ENCODE measurements at places on chromosomes 7 and 10.

DNA sequence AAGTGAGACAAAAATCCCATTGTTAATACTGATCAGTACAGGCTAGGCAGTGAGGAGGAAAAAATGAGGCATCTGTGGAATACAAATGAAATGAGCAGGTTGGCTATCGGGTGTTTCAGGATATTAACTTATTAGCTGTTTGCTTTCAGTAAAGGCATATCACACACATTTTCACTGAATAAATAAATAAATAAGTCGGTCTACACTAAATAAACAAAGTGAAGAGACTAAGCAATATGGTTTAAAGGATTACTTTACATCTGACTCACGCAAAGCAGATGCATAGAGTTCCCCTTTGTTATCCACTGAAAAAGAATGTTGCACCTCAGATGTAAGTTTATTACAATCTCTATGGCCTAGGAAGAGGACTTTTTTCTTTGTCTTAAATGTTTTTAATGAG, 6.3 kb upstream of the SEMA3A start:
- peak; percentile 32 for DNase-seq

GRCh38 chr10:11411926-11412545, 199.4 kb downstream of the USP6NL start:
- no peak for DNase-seq

DNA sequence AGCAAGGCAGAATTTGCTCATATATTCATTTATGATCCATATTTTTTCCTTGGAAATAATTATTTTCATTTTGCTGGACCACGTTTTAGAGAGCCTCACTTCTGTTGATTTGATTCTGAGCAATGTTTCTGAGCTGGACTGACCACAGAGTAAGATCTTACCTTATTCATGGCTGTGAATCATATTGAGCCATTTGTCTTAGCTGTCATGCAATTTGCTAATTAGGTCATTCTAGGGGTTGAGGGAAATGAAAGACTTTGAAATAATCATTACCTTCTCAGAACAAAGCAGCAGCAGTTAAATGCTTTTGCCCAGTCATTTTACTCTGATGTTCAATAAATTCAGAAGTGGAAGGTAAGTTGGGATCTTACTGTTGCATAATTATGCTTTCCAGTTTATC, 251.4 kb downstream of the SDK1 start:
- DNase-seq: no peak

GRCh38 chr7:88002617-88003016, 68.6 kb downstream of the ADAM22 start:
- no peak for DNase-seq

GRCh38 chr7:65379318-65379717, 5.7 kb downstream of the ZNF92 start:
- no peak for DNase-seq

DNA sequence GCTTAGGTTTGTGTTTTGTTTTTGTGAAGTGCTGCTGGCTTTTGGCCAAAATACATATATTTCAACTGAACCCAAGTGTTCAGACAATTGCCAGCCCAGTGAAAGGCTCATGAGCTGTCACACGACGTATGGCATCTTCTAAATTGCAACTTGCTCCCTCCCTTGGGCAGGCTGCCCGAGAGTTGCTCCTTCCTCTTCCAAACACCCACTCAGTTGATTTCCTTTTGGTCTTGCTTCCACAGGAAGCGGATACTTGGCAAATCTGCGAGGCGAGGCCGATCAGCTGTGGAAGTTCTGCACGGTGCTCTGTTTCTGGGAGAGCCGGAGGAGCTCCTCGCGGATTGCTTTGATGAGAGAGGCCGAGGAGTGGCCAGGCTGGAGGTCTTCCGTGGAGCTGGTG, 39.6 kb upstream of the ATP6V0A4 start:
- no peak for DNase-seq

DNA sequence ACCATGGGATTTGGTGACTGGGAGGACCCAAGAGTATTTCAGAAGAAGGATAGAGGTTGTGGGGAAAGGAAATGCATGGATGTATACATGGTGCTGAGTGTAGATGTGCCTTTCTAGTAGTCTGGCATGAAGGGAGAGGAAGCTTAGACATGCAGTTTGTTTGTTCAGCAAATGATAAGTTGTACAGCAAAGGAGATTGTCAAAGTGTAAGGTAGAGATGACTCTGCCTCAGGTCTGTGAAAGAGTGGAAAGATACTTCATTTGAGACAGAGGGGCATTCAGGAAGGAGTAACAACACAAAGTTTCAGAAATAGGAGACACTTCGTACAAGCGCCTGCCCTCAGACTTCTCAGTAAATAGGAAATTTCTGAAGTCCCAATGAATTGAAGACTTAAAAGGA, 152.3 kb downstream of the CELF2 start:
- no peak for DNase-seq

DNA sequence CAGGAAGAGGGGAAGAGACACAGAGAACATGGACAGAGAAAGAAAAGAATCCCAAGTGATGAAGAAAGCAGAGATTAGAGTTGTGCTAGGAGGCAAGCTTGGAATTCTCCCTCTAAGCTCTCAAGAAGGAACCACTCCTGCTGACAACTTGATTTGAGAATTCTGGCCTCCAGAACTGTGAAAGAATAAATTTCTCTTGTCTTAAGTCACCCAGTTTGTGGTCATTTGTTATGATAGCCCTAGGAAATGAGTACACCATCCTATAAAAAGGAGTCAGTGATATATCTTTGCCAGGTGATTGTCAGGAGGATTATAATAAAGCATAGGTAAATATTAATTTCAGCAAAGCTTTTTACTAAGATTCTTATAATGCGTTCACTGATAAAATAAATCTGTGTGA, 82.7 kb upstream of the TFEC start:
- no peak for DNase-seq

GRCh38 chr10:72611783-72612182, 14.1 kb downstream of the MICU1 start:
- no peak for DNase-seq

DNA sequence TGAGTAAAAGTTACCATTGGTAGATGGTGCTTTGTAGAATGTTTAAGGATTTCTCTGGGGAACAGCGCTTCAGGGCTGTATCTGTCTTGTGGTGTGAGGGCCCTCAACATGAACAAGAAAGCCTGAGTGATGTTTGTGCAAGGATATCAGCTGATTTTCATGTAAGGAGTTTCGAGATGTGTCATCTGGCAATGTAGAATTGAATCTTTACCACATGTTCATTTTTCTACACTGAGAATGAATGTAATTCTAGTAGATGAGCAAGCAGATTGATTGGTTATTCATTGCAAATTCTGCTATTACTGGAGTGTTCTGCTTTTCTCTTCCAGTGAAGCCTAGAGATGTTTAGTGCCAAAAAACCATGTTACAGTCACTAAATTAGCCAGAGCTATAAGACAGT, 87.7 kb downstream of the ST7 start:
- no peak for DNase-seq

- DNase-seq: no peak
Measured at GRCh38 chr10:53699684-53700083, 927.1 kb upstream of the MBL2 start.

- DNase-seq: no peak
Measured at GRCh38 chr10:130579913-130580312, 443.7 kb downstream of the GLRX3 start.

DNA sequence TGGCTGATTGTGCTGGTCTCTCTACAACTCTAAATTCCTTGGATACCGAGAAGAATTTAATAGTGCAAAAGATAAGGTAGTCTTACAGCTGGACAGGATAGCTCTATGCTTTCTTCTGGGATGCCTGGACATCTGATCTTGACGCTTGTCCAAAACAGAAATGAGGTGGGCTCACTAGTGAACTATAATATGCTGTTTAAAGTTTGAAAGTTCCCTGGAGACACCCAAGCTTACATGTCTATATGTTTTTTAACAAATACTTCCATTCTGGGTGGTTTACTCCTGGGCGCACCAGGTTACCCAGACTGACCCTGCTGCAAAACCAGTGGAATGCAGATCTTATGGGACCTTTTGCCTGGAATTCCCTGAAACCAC, 702.1 kb upstream of the COBL start:
- no peak for DNase-seq

DNA sequence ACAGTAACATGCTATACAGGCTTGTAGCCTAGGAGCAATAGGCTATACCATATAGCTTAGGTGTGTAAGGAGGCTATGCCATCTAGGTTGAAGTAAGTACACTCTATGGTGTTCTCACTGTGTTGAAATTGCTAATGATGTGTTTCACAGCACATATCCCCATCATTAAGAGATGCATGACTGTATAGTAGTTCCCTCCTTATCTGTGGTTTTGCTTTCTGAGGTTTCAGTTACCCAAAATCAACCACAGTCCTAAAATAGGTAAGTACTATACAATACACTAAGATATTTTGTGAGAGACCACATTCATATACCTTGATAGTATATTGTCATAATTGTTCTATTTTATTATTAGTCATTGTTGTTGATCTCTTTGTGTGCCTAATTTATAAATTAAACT, 12.7 kb downstream of the FZD1 start:
- no peak for DNase-seq

DNA sequence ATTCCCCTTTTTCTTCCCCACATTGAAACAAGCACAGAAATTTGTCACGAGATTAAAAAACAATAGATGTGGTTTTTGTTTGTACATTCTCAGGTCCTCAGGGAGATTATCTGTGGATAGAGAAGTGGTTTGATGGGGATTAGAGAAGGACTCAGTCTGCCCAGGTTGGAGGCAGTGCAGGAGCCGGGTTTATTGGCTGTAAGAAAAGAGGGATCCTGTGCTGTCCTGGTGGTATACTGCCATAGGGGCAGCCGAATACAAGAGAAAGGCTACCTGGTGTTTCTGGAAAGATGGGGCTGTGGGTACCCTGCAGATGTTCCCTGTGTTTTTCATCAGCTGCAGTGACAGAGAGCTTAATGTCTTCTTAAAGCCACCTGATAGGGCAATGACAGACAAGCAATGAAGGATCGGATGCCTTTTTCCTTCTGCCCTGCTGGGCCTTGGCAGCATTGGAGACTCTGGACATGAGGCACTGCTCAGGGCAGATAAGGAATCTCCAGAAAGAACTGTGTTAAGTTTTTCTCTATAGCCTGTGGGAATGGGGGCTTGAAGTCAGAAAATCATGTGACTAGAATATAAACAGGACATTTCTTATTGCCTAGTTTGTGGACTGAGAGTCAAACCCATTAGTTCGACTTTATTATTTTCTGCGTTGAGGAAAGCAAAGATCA, 18.1 kb upstream of the GPR141 start:
- DNase-seq: no peak

- DNase-seq: no peak
Measured at GRCh38 chr7:80749270-80749669, 110.8 kb downstream of the CD36 start.

- no peak for DNase-seq
Measured at GRCh38 chr7:73429215-73429614, 4.4 kb upstream of the FZD9 start.

- DNase-seq: no peak
Measured at GRCh38 chr7:38927751-38928150, 18.8 kb upstream of the VPS41 start.

DNA sequence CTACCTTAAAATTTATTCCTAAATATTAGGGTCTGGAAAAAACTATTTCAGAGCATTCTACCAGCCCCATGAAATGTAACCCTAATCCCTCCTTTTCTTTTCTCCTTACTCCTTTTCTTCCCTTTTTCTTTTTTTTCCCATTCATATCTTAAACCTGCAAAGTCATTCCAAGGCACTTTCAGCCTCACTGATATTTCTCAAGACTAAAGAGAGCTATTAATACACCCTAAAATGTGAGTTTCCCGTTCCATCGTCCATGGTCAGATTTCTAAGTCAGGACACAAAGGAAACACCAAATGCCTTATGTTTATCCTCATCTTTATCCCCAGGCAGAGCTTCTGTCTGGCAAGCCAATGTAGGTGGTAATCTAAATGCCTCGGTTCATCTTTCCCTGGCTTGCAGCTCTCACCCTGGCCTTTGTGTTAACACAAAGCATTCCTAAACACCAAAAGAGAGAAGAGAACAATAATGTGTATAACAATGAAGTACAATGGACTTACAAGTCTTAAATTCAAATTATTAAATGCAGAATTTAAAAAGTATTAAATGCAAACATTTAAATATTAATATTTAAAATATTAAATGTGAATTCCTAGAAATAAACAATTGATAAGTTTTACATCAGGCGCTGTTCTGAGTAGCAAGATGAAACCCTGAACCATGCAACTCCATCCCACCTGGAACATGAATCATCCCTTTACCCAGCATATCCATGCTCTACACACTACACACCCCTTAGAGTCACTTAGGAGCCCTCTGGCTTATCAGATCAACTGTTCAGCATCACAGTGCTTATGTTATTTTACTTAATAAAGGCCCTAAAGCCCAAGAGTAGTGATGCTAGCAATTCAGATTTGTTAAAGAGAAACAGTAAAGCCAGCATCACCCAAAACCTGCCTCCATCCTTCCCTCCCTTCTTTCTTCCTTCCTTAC, 26.8 kb downstream of the MICU1 start:
- DNase-seq: no peak

GRCh38 chr7:46586406-46586805, 665.3 kb upstream of the IGFBP3 start:
- no peak for DNase-seq

GRCh38 chr10:97721871-97722780, 8.6 kb downstream of the MARVELD1 start:
- DNase-seq: no peak

DNA sequence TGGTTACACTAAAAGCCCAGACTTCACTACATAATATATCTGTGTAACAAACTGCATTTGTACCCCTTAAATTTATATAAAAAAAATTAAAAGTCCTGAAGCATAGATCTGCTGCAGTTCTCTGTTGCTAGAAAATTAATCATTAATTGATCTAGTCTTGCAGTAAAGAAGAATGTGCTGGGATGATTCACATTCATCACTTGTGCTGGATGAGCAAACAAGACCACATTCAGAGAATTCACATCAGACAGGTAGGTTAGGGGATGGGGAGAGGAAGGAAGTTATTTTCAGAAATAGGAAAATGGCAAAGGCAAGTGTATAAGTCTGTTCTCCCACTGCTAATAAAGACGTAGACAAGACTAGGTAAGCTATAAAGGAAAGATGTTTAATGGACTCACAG, 1019.0 kb downstream of the KCNMA1 start:
- DNase-seq: no peak

GRCh38 chr7:151372612-151373265, 31.1 kb downstream of the NUB1 start:
- no peak for DNase-seq

DNA sequence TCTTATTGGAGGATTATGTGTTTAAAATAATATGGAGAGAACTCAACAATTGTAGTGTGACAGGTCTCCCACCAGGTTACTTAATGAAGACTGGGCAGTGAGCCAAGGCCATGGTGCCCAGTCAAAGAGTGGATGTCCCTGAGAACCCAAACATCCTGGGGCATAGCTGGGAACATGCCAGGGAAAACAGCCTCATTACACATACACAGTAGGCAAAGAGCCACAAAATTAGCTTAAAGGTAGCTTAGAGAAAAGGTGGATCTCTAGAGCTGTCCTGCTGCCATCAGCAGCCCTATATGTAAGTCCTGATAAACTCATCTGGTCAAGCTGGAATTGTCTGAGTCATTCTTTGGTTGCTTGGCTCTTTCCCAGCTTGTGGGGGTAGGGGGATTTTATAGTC, 287.8 kb downstream of the PHF14 start:
- DNase-seq: no peak

Measured in HFF-Myc (cell line).